ENCODE measurements at places on chromosomes 4 and X. TPM values are rescaled to one million over a fixed set of nuclear protein-coding genes. Genes with fewer than 3 reads are reported as not detected.

DNA sequence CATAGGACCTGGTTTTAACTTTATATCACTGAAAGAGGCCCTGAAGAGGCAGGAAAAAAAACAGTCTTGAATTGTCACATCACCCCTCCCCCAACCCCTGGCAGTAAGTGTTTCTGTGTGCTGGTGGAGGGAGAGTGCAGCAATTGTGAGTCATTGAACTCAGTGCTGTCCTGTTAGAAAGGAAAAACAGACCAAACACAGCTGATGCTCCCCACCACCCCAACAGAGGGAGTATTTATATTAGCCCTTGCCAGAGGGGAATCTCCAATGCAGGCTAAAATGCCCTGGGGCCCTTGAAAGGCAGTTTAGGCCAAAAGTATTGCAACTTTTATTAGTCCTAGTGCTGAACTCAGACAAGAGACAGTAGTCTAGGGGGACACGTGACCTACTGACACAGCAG lies 197.8 kb upstream of the AGTR2 start:
- no peak for DNase-seq

Gene PSAPL1
- polyA plus RNA-seq = not detected

DNA sequence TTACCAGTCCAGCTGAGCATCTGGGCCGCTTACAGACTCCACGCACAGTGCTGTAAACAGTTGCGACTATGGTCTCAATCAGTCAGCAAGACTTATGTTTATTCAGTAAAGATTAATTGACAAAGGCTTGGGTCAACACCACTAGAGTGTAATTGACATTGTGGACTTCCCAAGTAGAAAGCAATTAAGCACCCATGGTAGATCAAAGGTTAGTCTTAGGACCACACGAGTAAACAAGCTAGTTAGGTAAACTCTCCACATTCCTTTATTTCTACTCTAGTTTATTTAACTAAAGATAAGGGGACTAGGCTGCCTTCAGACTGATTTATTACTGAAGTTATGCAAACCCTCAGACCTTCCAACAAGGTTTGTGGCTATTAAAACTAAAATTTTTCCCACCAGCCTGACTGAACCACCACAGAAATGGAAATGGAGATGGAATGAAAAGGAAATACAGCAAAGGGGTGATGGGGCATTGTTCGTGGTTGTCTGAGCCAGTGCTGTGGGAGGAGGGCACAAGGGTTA lies 44.2 kb downstream of the MTHFD2L start:
- no peak for DNase-seq

DNA sequence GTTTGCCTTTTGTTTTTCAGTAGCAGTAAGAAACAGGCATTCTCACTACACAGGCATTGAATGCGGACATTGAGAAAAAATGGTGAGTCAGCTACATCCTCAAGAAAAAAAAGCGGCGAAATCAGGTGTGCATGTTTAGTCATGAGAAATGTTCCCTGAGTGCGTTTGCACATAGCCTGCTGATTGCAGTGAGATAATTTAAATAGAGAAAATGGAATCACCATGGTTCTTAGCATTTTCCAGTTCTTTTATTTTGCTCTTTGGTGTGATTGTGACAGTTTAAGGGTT lies 54.1 kb upstream of the CLDN34 start:
- no peak for DNase-seq

Gene HGFAC
- polyA plus RNA-seq = not detected

Gene KIAA1210
- polyA plus RNA-seq = not detected

Gene UPF3B
- 5.9 TPM for polyA plus RNA-seq

Gene TMPRSS11D
- not detected for polyA plus RNA-seq

- peak; percentile 41 for DNase-seq
Measured at GRCh38 chrX:78321809-78322208, 5.6 kb downstream of the CYSLTR1 start.

Gene GEMIN8
- polyA plus RNA-seq = 20.3 TPM

GRCh38 chr4:185139736-185140135 lies 3.3 kb upstream of the SLC25A4 start:
- DNase-seq = no peak

Gene PABPC4L
- polyA plus RNA-seq = not detected

- DNase-seq = no peak
Measured at GRCh38 chr4:122855353-122855890, 28.8 kb downstream of the FGF2 start.

DNA sequence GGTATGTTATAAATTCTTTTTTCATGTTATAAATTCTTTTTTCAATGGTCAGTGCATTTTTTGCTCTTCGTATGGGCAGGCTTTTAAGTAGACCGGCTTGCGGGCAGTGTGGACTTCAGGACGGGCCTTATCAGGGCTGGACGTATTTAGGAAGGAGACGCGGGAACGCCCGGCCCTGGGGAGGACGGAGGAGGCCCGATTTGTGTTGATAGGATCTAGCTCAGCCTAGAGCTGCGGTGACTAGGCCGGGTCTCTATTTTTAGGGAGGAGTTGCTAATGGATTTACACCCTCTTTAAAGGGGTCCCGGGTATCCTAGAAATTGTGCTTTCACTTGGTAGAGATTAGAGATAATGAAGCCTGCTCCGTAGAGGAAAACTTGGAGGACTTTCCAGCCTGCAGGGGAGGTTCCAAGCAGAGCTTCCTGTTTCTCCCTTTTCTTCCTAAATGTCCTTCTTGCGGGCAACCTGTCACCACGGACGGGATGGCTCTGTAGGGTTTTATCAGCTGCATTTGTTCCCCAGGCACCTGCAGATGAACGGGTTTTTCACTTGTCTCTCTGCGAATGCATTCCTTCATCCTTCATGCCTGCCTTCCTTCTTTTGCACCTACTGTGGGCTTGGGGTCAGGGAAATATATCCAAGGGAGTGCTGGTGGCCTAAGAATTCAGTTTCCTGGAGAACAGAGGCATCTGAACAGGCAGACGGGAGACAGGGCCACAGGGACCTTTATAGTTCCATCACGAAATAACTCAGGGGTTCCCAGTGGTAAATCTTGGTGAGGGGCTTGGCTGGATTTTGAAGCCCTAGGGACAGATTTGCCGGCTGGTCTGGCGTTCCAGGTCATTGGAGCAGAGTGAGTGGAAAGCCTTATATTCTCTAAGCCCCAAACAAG lies 1.4 kb downstream of the CD99 start:
- no peak for DNase-seq

Gene FHIP1A
- polyA plus RNA-seq = not detected

GRCh38 chr4:145779319-145779801 lies 99.4 kb downstream of the C4orf51 start:
- DNase-seq = no peak

DNA sequence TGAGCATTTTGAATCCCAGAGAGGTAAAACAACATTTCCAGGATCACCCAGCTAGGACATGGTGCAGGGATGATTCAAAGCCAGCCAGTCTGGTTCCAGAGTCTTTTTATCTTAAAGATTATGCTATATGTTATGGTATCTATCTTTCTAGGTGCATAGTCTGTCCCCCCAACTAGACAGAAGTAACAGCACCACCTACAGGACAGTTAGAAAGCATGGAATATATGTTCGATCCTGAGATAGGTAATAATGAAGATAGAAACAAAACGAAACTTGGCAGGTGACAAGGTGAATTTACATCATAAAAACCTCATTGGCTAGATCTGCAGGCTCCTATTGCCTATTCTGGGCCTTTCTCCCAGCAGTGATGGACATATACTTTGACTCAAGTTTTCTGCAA lies 723.2 kb downstream of the SMARCA1 start:
- DNase-seq = no peak

Gene BMP3
- 0.10 TPM for polyA plus RNA-seq

DNA sequence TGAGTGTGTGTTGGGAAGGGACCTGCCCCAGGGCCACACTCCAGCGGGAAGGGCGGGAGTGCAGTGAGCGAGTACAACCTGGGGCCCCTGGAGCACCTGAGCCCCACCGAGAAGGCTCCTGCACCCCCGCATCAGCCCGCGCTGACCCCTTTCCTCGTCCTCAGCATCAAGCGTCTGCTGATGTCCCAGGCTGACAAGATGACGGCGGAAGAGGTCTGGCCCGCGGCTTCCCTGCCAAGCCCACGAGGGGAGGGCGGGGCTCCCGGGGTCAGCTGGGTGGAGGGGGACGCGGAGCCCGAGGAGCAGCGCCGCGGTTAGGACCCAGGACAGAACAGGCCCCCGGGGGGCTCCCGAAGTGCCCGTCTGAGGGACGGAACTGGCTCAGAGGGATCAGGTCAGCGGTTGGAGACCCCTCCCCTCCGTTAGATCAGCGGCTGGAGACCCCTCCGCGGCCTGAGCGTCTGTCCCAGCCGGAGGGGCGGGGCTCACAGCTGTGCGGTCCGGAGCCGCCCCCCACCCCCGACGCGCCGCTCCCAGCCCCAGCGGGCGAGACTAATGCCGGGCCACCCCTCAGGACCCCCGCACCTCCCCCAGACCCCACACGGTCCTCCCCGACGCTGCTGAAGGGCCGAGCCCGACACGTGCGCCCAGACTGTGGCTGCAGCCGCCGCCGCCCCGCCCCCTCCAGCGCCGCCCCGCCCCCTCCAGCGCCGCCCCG lies 6.7 kb downstream of the MYL5 start:
- peak; percentile 85 for DNase-seq

Data from immature natural killer cell (primary cell).